ENCODE measurements at places on chromosomes 3 and 15. TPM values are rescaled to one million over a fixed set of nuclear protein-coding genes. Genes with fewer than 3 reads are reported as not detected.

GRCh38 chr15:36748366-36749115, 169.1 kb downstream of the CDIN1 start:
- no peak for DNase-seq

Gene NTRK3
- total RNA-seq = 4.2 TPM

GRCh38 chr3:68779261-68779660, 153.1 kb downstream of the TAFA4 start:
- DNase-seq = no peak

GRCh38 chr15:82018201-82018600, 27.6 kb downstream of the MEX3B start:
- DNase-seq = no peak

Gene GRAMD1C
- total RNA-seq = 1.4 TPM

DNA sequence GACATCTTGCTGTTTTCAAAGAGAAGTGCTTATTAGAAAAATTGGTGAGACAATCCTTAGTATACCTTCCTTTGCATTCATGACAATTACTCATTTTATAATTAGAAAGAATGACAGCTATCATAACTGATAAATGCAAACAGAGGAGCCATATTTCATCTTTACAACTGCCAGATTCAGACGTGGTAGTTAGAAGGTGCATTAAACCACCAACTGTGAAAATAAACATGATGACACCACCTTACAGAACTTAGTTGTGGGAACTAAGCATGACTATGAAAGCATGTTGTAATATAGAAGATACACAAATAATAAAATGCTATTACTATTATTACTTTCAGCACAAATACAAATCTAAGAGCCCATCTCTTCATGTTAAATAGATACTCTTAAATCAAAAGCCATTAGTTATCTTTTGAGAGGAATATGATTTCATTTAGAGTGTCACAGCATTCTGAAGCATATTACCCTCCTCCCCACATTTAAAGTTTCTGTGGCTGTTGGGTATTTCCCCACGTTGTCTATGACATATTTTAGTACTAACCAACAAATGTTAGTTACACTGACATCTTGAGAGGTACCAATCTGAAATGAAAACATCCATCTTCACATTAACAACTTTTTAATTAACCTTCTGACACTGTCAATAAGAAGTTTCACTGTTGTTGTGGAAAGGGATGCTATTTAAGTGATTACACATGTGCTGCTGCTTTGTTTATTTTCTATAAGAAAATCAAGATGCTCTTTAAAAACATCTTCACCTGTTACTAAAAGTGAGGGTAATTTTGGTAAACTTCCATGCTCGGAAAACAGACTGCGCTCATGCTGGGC, 163.8 kb downstream of the LSAMP start:
- no peak for DNase-seq

DNA sequence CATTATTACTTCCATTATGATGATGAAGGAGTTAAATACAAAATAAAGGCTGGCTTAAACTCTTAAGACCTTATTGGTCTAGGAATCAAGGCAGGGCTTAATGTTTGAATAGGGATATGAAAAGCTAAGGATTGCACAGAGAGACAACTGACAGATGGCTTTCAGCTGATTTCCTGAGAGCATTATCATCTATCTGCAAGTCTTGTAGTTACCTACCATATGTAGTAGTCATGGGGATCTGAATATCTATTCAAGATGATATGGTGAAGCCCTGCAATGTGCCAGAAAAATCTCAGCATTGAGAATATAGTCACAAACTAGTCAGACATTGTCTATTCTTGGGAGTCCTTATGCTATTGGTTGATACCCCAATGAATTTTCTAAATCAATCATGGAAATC, 47.5 kb upstream of the CHMP2B start:
- DNase-seq = no peak

Gene CDHR4
- 0.39 TPM for total RNA-seq

Gene GPD1L
- total RNA-seq = 20.6 TPM

DNA sequence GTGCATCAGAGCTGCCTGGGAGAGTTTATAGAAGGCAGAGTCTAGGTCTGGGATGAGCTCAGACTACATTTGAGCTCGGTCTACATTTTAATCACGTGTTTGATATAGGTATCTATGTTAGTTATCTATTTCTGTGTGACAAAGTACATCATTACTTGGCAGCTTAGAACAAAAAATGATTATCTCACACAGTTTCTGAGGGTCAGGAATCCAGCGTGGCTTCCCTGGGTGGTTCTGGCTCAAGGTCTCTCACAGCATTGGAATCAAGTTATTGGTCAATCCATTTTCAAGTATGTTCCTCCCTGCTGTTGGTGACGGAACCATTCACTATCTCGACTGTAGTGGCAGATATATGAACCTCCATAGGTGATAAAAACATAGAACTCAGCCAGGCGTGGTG, 71.7 kb downstream of the ABHD5 start:
- no peak for DNase-seq

GRCh38 chr3:46995901-46996562, 16.6 kb downstream of the NBEAL2 start:
- DNase-seq = no peak

- DNase-seq = no peak
These were observed 148.8 kb downstream of the NSMCE3 start for GRCh38 chr15:29120593-29121368.

GRCh38 chr3:46903341-46904302, 26.1 kb downstream of the PTH1R start:
- DNase-seq = no peak

- DNase-seq = no peak
These were observed 39.5 kb downstream of the ITPR1 start for GRCh38 chr3:4532535-4533112.

GRCh38 chr3:156906275-156906674, 80.1 kb downstream of the LEKR1 start:
- no peak for DNase-seq

- DNase-seq = peak; percentile 69
These were observed 46.6 kb upstream of the RASGRP1 start for GRCh38 chr15:38611228-38611627.

Gene KBTBD13
- not detected for total RNA-seq

DNA sequence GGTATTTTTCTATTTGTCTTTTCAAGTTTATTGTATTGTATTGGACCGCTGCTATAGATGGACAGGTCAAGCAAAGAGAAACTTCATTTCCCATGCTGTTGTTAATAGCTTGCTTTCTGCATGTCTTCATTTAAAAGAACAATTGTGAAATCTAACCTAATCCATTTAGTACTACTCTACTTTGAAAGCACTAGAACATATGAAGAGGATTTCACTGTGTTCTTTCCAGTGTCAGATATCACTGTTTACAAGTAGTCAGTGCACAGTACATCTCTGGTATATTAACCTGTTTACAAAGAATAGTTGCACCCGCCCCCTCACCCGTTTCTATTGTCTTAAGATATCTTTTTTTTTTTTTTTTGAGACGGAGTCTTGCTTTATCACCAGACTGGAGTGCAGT, 21.8 kb upstream of the EDEM1 start:
- no peak for DNase-seq

DNA sequence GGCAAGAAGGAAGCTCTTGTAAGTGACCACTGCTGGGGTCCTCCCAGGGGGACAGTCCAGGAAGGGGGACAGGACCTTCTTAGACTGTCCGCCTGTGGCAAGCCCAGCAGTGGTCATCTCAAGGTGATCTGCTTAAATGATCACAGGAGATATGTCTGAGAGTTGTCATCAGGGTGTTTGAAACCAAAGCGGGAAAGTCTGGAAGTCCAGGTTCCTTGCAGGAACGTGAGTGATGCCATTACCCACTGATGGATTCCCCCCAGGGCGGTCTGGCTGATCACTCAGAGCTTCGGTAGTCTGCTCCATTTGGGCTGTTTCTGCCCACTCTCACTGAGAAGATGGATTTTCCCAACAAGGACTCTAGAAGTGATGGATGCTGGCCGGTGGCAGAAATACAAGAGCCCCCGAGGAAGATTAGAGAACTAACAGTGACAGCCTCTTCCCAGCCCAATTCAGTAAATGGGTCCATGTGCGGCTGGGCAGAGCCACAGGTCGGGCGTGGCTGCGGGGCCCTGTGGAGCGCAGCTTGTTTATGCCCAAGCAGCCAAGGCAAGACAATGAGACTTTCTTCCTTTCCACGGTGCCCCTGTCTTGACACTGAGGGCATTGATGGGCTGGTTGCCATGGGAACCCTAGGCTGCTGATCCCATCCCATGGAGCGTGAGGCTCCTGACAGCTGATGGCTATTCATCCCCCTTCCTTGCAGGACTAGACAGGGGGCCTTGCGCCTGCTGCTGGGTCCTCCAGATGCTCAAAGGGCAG, 9.5 kb downstream of the PCSK6 start:
- no peak for DNase-seq

GRCh38 chr3:31733234-31733667, 200.5 kb downstream of the STT3B start:
- DNase-seq = no peak

Gene PLSCR2
- not detected for total RNA-seq

Gene ALDH1A3
- 0.14 TPM for total RNA-seq

DNA sequence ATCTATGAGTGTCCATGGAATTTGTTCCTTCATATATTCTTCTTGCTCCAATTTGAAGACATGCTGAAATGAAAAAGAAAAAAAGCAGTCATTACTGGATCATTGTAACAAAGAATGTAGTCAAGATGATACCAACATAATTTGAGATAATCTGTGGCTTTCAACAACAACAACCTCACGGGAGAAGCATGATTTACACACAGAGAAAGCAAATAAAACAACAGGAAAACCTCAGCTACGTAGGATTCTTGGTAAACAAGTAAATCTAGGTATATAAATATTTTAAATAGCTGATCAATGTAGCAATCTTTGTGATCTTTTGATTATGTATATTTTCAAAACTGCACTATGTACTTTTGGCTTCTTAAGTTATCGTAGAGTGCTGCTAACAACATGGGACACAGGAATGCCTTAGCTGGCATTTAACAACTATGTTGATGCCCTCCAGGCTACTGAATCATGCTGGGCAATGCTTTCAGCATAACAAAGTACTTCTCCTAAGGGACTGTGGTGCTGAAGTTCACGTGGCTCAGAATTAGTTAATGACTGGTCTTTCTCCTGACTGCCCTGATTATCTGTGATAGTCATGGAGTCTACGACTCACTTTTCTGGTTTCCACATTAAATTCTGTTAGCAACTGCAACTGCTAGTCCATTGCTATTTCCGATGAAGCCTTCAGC, 96.5 kb upstream of the MYO5C start:
- DNase-seq = no peak

Gene UBL7
- 55.1 TPM for total RNA-seq

- no peak for DNase-seq
These were observed 32.9 kb downstream of the PIK3CB start for GRCh38 chr3:138801792-138802191.

- no peak for DNase-seq
These were observed 137.6 kb downstream of the RPLP1 start for GRCh38 chr15:69590201-69590710.

DNA sequence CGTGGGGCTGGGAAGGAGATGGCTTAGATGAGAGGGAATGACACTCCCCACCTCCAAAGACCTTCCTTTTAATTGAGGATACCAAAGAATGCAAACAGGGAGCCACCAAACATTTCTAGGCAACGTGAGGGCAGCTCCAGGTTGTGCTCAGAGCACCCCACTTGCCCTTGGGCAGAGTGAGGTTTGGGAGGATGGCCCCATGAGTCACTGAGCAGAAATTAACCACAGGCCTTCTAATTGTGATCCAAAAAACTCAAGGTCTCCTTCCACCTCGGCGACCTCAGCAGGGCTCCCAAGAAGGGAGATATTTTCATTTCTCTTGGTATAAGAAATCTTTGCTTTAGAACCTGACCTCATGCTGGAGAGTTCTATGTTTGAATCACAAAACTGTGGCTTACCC, 305.0 kb upstream of the TPM1 start:
- no peak for DNase-seq

GRCh38 chr15:51621936-51622603, 501 bp downstream of the DMXL2 start:
- peak; percentile 61 for DNase-seq

GRCh38 chr3:54909191-54909590, 18.7 kb downstream of the LRTM1 start:
- DNase-seq = no peak

DNA sequence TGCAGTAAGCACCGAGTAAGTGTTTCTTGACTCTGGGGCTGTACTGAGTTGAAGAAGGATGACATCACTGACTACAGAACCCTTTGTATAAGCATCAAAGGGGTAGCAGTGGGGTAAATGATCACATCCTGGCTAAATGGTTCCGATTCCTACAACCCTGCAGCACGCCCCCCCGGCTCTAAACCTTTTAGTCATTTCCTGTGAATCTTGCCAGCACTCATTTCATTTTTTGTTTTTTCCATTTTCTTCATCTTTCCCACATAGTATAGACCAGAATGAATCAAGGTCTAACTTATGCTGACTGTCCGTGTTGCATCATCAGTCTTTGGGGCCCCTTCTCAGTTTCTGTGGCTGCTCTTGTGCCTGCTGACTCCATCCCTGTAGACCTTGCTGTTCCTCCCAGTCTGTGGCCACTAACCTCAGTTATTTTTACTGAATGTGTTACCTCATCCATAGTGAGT, 383.1 kb upstream of the TPRG1 start:
- DNase-seq = peak; percentile 79

DNA sequence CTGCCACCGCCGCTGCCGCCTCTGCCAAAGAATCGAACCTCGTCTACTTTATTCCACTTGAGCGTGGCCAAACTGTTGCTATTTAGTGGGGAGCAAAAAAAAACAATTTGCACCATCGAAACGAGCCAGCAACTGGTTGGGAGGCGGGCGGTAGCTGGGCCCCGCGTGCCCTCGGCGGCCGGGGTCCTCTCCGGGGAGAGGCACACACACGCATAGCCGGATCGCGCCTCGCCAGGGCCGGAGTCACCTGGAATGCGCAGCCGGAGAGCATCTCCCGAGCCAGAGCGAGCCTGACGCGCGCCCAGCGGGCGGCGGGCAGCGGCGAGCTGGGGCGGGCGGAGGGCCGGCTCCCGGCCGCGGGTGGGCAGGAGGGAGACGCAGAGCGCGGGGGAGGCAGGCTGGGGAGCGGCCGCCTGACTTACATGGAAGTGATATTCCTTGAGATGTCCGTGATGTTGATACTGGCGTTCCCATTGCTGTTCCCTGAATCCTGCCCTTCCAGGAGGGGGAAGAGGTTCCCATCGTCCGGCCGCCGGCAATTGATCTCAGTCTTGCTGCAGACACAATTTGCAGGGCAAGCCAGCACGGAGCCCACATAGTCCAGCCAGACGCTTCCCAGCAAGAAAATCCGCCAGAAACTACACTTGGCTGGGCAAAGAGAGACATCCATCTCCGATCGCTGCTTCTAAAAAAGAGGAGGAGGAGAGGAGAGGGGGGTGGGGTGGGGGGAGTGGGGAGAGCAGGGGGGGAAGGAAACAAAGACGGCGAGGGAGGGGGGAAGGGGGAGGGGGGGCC, 858 bp downstream of the NTRK3 start:
- DNase-seq = peak; percentile 17

Gene FBXW12
- total RNA-seq = not detected

DNA sequence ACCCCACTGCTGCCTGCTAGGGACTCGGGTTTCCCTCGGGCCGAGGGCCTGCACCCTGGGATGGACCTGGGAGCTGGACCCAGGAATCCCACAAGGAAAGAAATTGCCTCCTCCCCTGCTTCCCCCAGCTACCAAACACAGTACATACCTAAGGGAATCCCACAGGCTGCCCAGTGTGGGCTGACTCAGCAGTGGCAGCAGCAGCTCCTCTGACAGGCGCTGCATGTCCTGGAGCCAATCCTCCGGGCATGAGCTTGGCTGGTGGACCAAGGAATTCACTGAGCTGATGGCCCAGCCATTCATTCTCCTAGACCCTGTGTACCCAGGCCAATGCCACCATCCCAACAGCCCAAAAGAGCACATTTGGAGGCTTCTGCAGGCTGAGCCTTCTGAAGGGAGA, 9.5 kb upstream of the LTK start:
- no peak for DNase-seq

GRCh38 chr3:25719321-25719720, 54.6 kb upstream of the TOP2B start:
- DNase-seq = no peak
